HT1080 (cell line): ENCODE measurements at places on chromosomes 16 and 17. TPM values are rescaled to one million over a fixed set of nuclear protein-coding genes. Genes with fewer than 3 reads are reported as not detected.

- no peak for DNase-seq
Observed at GRCh38 chr17:60910415-60910814, 232.8 kb downstream of the BCAS3 start.

DNA sequence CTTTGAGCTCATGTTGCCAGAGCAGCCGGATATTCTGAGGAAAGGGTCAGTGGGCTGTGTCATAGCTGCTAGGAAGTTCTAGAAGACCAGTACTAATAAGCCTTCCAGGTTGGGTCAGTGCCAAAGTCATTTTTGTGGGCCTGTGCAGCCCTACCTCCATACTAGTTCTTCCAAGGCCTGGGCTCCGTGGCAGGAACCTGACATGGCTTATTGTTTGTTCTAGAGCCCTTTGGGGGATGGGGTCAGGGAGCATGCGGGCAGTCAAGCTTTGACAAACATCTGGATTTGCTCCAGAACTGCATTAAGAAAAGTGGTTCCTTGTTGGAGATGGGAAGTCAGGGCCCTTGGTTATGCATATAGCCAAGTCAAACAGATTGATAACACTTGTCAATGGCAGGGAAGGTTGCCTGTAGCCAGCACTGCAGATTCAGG is 7.6 kb downstream of the ALKBH5 start:
- no peak for DNase-seq

DNA sequence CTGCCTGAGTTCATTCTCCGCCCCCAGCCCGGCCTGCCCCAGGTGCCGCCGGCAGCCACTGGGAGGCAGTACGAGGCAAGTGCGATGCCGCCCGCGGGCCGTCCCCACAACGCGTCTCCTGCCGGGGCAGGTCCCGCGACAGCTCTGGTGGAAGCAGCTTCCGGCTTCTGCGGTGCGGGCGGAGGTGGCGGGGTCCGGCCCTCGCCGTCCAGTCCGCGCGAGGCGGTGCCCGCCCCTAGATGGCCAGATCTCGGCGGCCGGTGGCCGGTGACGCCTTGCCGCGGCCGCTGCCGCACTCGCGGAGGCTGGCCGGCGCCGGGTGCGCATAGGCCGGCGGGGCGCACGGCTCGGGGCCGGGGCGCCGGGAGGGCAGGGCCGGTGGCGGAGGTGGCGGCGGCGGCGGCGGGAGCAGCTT is 1.8 kb downstream of the GJD3 start:
- peak; percentile 63 for DNase-seq

DNA sequence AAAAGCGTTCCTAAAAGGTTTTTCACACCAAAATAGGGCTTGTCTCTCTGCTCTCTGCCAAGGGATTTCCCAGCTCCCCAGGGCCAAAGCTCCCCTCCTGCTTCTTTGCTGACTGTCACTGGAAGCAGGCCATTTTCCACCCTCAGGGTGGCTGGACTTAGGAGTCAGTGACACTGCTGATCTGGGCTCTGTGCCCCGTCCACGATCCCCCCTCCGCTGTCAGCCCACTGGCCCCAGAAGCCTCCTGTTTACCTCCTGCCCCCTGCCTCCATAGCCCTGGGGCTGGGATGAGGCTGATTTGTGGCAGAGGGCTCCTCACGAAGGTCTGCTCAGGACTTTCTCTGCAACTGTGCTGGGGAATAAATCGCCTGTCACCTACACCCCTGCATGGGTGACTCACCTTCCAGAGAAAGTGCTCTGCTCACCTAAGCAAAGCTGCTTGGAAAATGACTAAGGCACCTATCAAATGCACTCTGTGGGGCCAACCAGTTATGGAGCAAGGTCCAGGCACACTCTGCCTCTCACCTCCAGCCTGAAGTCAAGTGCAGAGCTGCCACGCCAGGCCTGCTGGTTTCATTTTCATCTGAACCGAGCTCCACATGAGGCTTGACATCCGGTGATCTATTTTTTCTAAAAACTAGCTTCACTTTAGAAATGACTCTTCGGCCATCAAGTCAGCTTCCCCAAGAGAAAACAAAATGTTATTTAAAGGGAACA is 4.9 kb downstream of the MAP3K14 start:
- DNase-seq = peak; percentile 63

DNA sequence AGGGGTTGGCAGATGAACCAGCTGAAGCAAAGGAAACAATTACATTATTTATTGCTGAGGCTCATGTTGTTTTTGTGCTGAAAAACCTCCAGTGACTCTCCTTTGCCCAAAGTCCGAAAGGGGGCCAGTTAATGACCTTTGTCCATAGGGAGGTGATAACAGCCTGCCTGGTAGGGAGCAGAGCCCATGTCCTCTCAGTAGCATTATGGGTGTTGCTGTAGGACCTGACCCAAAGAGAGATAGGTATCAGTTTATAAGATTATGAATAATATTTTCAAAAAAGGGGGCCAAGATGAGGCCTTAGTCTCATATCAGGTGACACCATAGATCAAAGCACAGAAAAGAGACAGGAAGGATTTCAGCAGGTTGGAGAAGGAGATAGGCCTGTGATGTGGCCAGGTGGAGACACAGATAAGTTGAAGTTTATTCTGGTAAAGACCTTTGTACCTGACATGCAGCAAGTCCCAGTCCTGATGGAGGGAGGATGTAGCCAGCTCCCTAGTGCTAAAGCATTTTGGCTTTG is 55.1 kb downstream of the CENPV start:
- DNase-seq = no peak

- DNase-seq = no peak
Observed at GRCh38 chr16:69440250-69440649, 15.8 kb downstream of the CYB5B start.

DNA sequence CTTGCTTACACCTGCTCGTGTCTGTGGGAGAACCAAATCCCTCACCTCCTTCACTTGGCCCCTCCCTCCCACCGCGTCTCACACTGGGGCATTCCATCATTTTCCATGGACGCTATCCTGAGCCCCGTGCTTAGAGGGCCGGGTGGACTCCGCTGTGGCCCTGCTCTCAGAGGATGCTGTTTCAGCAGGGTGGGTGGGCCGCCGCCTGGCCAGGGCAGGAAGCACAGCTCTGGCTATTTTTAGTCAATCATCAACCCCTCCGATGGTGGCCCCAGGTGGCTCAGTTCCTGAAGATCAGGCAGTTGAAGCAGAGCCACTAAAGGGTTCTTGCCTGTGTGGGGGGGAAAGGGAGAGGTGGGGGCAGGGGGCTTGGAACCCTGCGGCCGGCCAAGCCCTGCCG is 230.3 kb downstream of the ENGASE start:
- no peak for DNase-seq

GRCh38 chr16:2155977-2156848 is 631 bp downstream of the TRAF7 start:
- DNase-seq = peak; percentile 48

DNA sequence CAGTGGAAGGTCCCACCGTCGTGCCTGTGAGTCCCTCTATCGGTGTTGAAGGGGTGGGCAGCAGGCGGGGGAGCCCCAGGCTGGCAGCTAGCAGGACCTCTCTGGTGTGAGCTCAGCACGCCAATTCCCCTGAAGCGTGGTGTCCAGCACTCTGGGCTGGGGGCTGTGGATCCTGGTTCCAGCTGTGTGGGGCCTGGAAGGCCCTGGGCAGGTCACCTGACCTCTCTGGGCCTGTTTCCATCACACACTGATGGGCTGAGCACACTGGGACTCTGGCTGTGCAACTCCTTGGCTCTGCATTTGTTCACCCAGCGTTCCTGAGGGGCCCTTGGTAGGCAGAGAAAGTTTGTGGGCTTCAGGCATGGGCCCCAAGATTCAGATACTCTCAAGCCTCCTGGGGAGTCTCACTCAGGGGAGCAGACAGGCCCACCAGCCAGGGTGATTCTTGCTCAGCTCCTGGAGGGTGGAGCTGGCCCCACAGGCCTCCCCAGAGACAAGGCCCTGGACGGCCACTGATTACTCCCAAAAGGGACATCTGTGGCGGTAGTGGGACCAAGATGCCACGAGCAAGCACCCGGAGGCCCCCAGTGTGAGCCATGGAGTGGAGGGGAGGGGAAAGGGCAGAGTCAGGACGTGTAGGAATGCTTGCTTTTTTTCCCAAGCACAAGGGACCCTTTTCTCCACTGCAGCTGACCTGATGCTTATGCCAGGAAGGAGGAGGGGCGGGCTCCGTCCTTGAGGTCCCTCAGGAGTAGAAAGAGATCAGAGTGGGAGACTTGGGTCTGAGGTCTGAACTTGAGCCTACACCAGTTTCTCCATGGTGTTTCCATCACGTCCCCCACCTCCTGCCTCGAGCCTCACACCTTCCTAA is 8.5 kb downstream of the SCGB1C2 start:
- DNase-seq = no peak

- DNase-seq = peak; percentile 74
Observed at GRCh38 chr17:61594294-61594825, 3.3 kb upstream of the NACA2 start.

GRCh38 chr16:75555213-75555706 is 792 bp downstream of the TMEM231 start:
- peak; percentile 89 for DNase-seq

- DNase-seq = peak; percentile 33
Observed at GRCh38 chr16:81385031-81385756, 59.4 kb upstream of the CMIP start.

DNA sequence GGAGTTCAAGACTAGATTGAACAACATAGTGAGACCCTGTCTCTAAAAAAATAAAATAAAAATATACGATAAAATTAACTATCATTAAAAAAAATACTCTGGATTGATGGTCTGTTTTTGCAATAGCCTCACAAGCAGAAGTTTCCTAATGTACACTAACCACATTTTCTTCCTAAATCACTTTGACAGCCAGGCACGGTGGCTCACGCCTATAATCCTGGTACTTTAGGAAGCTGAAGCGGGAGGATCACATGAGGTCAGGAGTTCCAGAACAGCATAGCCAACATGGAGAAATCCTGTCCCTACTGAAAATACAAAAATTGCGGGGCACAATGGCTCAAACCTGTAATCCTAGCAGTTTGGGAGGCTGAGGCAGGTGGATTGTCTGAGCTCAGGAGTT is 64.7 kb downstream of the HELZ start:
- no peak for DNase-seq

DNA sequence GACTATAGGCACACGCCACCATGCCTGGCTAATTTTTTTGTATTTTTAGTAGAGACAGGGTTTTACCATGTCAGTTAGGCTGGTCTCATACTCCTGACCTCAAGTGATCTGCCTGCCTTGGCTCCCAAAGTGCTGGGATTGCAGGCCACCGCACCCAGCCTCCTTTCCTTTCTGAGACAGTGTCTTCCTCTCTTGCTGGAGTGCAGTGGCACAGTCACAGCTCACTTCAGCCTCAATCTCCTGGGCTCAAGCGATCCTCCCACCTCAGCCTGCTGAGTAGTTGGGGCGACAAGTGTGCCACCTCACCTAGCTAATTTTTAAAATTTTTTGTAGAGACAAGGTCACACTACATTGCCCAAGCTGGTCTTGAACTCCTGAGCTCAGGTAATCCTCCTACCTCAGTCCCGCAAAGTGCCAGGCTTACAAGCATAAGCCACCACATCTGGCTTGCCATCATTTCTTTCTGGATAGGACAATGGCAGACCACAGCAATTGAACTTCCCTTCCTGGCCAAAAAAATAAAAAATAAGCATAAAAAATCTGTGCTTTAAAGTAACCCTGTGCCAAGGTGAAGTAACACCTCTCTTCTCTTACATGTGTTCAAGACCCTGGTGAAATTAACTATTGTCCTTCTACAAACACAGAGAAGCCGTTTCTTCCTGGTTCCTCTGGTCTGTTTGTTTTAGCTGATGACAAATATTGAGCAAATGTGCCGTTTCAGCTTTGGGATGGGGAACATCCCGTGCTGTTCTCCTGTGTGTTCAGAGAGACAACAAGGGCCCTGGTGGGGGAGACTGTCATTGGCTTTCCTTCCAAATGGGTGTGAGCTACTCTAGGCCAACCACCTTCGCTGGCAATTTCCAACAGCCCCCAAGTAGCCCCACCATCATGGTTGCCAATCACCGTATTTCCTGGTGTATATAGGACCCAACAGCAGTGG is 60.2 kb downstream of the EMP2 start:
- DNase-seq = no peak

DNA sequence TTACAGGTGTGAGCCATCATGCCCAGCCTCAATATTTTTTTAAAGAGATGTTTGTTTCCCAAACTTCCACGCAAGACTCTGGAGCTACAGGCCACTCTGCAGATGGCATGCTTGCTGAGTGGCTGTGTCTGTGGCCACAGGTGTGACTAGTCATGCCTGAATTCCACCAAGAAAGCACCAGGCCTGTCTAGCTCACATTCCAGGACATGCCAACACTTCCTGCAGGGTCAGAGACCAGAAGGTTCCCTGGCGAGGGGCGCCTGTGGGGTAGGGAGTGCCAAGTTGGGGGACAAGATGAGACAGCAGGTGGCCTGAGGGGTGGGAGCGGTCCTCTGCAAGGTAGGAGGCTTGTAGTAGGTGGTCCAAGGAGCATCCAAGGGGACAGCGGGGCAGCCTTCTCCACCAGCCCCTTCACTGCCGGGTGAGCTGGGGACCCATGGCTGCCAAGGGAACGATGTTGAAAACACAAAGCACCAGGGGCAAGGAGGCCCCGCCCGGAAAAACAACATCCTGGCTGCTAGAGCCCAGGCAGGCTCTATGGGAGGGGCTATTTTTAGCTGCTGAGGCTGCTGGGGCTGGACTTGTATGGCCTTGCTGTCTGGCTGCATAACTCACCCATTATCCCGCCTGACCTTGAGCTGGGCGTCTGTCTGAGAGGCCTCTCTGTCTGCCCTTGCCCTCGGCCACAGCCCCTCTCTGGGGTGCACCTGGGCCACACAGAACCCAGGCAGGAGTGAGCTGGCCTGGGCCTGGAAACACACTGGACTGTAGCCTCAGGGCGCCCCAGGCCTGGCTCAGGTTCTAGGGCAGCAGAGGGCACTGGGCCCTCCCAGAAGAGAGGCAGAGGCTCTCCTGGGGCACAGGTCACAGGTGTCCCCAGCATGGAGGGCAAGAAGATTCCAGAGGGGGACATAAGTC is 5.7 kb downstream of the TRIM47 start:
- DNase-seq = peak; percentile 88

DNA sequence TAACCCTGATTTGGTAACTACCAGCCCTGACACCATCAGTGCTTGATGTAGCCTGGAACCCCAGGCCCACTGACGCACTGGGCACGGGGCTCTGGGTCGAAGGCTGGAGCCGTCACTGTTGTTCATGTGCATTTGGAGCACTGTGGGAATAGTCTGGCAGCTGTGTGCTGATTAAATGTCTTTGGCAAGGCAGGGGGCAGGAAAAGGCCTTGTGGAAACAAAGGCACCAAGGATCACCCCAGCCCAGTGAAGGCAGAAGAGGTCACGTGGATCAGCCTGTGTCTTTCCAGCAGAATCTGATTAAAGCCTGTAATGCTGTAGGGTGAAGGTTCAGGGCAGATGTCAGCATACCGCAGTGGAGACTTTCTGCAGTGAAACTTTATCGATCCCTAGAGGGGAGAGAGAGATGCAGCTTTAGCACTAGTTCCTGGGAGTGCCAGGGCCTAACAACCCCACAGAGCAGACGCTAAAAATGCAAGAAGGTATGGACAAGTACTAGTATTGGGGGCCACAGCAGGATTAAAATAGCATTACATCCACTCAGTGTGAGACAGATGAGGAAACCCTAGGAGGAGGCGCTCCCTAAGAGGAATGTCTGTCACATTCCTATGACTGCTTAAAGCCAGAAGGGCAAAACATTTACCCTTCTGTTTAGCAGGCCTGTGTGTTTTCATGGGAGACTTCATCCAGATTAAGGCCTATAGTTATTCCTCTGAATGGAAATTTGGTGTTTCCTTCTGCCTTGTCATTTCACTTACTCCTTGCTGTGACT is 9.7 kb downstream of the ZNHIT3 start:
- no peak for DNase-seq

The HS3ST3A1 gene
- total RNA-seq = 163 and 187 TPM in 2 replicates

The ARSG gene
- total RNA-seq = 1.0 and 1.2 TPM in 2 replicates

The TBC1D28 gene
- not detected in 2 replicates for total RNA-seq

The EPX gene
- total RNA-seq = 0.16 TPM in 1 of 2 replicates, not detected in the other

The ABCC3 gene
- total RNA-seq = 6.4 and 9.1 TPM in 2 replicates

The PDE6G gene
- total RNA-seq = 0.10 and 0.35 TPM in 2 replicates
